ENCODE measurements at places on chromosomes 4 and X.

GRCh38 chr4:54144661-54145171 is 44.8 kb downstream of the GSX2 start:
- no peak for DNase-seq

DNA sequence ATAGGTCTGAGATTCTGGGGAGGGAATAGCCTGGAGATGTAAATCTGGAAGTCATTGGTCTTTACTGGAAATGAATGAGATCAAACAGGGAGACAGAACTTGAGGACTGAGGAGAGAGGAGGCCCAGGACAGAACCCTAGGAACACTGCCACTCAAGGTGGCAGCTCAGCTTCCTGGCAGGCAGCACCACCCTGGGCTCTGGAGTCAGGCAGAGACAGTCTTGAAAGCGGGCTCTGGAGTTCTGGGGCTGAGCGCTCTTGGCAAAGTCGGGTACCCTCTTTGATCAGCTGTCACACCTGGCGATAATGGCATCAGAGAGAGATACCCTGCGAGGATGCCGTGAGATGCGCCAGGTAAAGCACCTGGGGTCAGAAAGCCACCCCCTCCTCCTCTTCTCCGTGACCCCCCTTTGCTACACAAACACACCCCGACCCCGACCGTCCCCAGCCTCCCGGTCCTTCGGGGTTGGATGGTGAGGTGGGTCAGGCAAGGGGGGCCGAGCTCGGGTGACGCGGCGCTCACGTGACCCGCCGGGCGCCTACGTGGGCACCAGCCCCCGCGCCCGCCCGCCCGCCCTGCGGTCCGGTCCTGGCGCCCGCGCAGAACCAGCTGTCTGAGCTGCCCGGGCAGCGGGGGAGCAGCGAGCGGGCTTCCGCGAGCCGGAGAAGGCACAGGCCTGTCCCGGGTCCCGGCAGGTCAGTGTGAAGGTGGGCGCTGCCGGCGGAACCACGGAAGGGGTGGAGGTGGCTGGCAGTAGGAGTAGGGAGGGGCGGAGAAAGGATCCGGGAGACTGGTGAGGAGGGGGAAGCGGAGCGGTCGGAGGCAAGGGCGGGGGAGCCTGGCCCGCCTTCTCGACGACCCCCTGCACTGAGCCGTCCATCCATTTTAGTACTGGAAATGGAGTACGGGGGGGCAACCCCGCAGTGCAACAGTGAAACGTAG is at the start of gene TCEAL3:
Gene TCEAL3 (plus strand): TSS at position 600 of the 942 bp plus-strand sequence. CDS start 1,102 bp downstream, outside the sequence.
- DNase-seq = peak; percentile 2

- DNase-seq = no peak
Measured at GRCh38 chrX:121958886-121959285, 911.5 kb downstream of the GLUD2 start.

- DNase-seq = no peak
Measured at GRCh38 chr4:66225539-66225938, 555.2 kb upstream of the EPHA5 start.

GRCh38 chr4:56389558-56389957 is 2.3 kb upstream of the AASDH start:
- no peak for DNase-seq

DNA sequence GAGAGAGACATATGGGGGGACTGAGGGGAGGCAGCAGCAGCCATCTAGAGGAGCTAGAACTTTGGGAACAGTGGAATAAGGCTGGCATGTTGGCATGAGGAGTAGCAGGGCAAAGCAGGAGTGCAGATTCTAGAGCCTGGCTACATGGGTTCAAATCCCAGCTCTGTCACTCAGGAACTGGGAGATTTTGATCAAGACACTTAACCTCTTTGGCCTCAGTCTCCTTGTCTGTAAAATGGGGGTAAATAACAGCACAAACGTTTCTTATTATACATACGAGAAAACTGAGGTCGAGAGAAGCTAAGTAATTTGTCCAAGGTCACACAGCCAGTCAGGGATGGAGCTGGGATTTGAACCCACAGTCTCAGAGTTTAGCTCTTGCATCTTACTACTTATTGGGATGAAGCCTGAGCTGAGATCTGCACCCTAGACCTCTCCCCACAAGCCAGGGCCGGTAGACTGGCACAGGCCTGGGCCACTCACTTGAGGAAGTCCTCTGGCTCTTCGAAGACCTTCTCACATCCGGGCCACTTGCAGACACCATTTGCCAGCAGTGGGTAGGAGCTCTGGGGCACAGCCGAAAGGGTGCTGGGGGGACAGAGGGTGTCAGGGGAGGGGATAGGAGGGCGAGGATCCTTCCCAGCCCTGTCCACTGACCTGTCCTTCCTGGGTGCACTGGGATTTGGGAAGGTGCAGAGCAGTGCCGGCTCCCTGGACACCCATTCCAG is 8.1 kb downstream of the FOXP3 start:
- no peak for DNase-seq

- no peak for DNase-seq
Measured at GRCh38 chr4:12165616-12166015, 736.9 kb upstream of the HS3ST1 start.

DNA sequence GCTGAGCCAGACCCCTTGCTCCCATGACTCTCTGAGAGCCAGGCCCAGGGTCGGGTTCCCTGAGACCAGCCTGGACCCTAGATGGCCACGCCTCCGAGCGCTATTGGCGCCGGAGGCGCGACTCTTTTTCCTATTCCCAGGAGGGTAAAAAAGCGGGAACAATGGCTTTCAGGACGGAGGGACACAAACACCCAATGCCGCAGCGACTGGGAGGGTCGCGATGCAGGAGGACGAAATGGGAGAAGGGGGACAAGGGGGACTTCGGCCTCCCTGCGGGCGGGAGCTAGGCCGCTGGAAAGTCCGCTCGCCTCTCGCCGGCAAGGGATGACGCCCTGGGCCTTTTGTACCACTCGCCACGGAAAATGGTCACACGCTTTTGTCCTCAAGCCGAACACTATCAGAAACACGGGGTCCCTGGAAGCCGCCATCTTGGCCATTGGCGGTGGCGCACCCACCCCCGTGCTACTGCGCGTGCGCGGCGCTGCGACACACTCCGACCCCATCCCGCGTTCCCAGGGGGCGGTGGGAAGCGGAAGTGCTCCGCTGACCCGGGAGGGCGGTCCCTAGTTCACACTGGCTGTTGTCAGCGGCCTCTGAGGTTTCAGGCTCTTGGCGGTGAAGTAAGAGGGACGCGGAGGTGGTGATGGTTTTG is 98.4 kb downstream of the ZNF674 start:
- peak; percentile 64 for DNase-seq

GRCh38 chrX:96455078-96455477 is 229.6 kb upstream of the DIAPH2 start:
- DNase-seq = no peak

DNA sequence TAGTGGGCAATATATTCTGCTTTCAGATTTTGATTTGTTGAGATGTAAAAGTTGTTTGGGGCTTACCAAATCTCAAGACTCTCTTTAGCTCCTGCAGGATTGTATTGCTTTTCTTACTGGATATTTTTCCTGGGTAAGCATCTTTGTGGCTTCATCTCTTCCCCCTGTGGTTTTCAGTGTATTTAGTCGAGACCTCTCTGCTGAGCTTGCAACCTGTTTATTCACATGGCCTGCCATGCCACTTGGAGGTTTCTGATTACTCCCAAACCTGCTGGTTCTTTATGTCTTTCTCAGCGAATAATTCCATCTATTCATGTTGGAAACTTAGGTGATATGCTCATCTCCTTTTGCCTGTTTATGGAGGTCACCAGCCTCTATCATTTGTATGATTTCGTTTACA is 10.9 kb downstream of the CCNG2 start:
- no peak for DNase-seq

GRCh38 chrX:149313871-149314371 is 191.2 kb downstream of the IDS start:
- DNase-seq = no peak

DNA sequence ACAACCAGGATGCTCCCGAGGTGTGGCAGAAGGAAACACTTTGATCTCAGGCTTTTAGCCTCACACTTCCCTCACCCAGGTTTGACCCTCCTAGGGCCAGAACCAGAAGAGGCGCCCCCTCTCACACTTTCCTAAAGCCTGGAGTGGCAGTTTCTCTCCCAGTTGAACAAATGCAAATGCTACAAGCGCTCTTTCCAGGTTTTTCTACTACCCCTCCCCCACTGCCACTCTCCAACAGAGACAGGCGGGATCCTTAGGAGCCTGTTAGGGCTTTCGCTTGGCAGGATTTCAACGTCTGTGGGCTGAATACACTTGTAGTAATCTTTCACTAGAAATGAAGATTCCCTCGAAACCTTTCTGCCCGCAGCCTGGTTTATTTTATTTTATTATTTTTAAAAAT is 2.4 kb downstream of the TSC22D3 start:
- DNase-seq = no peak

DNA sequence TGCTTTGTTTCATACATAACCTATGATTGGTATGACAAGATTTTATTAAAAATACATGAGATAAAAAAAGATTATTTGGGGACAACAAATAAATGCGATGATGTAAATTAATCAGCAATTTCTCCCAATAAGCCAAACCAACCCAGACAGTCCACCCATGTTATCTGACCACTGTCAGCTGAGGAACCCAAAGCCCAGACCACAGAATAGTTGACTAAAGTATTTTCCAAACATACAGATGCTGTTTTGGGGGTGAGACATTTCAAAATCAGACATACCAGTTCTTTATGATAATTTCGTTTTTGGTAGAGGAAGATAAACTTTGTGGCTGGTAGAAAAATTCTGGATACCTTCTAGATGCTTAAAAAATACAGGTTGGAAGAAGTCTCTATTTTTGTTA is 650.8 kb upstream of the FAM241A start:
- no peak for DNase-seq

GRCh38 chrX:38811515-38812243 is 10.4 kb downstream of the MID1IP1 start:
- DNase-seq = no peak

DNA sequence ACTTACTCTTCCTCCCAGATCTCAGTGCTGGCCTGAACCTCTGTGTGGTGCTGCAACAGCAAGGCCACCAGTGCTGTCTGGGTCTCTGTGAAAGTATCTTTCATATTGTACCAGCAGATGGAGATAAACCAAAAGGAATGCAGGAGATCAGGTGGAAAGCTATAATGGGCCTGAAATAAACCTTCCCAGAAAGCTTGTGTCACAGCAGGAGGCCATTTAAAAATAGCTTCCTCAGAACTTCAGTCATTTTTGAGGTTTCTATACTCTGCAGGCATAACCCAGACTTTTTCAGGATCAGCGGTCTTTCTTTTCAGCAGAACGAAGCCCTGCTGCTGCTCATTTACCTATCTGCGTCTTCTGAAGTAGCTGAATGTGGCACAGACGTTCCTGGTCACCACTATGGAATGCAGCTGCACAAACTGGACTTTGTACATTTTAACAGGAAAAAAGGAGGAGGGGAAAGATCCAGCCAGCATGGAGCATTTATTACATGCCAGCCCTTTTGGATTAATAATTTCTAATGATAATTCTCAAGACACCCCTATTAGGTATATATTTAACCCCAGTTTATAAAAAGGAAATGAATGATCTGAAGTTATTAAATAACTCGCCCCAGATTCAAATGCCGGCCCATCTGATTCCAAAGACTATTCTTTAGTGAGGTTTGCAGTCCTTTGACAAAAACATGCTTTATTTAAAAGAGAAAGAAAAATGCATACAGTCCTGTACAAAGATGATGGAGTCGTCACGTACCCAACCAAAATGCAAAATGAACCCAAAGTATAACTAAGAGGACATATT is 119.7 kb downstream of the NFKB1 start:
- DNase-seq = peak; percentile 13

DNA sequence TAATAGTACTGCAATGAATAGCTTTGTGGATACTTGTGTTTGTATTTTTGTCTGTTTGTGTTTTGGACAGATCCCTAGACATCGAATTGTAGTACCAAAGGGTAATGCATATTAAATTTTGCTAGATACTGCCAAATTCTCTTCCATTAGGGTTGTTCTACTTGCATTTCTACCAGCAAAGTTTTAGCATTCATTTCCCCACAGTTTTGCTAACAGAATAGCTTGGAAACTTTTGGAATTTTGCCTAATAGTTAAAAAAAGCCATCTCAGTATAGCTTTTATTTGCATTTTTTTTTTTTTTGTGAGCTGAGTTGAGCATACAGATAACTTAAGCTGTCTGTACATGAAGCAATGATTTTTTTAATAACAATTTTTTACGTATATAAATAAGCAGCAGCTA is 1084.9 kb downstream of the ADGRL3 start:
- no peak for DNase-seq

- DNase-seq = no peak
Measured at GRCh38 chr4:189505380-189505779, 435.3 kb upstream of the FRG1 start.

DNA sequence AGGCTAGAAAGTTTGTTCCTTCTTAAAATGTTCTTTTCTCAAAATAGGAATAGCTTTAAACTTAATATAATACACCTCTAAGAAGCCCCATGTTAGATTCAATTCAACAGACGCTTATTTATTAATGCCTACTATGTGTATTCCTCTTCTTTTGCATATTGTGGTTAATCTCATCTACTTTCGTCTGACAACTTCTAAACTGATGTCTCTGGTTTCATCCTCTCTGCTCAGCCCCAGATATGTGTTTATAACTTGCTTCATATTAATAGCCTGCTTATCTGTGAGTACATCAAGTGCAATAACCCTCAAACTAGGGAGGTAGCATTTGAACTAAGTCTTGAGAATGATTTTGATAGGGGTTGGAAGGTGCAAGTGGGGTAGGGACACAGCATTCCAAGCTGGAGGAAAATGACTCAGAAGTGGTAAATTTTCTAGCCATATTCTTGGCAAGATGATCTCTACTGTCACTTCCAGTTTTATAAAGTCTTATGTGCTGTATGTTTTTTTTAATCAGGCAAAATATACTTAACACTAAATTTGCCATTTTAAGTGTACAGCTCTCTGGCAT is 37.0 kb downstream of the STK26 start:
- no peak for DNase-seq

- DNase-seq = no peak
Measured at GRCh38 chrX:31223817-31224216, 152.0 kb upstream of the FTHL17 start.

GRCh38 chrX:18042776-18043175 is 177.9 kb downstream of the BEND2 start:
- DNase-seq = no peak

DNA sequence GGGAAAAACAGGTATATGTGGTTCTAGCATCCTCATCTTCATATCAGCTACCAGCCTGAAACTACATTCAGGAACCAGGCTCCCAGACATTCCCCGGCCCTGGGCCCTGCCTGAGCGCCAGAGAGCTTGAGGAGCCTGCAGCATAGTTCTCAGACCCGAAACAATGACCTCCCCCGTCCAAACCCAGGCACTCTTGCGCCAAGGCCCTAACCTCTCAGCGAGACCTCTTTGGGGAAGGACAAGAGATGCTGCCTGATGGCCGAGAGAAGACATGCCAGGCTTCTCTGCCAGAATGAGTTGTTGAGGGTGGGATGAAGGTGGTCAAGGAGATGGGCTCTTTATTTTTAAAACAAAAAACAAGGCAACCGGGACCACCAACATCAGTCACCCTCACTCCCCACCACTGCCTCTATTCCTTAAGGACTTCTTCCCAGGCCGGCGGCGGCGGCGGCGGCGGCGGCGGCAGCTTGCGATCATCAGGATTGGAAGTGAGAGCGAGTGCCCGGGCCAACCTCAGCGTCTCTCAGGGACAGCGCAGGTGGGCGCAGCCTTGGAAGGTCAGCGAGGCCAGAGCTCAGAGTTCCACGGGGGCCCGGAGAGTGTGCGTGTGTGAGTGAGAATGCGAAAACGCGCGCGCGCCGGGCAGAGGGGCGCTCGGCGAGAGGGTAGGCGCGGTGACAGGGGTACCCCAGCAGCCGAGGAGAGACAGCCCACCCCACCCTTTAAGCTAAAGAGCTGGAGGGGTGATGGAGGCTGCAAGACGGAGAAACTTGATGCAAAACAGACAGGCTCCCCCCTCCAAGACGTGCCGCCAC is 601 bp downstream of the INPP4B start:
- no peak for DNase-seq

GRCh38 chrX:22559506-22559905 is 286.8 kb downstream of the CBLL2 start:
- no peak for DNase-seq

All from SHP77 (cell line).